ENCODE measurements at places on chromosomes 1 and 21.

GRCh38 chr1:35603941-35604340 is 30.8 kb downstream of the TFAP2E start:
- no peak for DNase-seq

DNA sequence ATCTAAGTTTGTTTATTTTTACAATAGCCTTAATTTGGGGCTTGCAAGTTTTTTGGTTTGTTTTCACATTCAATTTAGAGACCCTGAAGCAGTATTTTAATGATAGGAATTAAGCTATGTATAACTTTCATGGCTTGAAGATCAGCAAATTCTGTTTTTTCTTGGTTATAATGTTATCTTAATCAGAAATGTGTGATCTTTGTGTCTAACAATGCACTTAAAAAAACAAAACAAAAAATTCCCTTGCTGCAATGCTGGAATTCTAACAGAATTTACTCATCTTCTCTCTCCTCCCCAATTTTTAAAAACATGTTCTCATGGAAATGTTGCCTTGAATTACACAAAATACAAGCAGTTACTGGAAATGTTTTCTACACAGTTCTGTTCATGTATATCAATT is 113.1 kb downstream of the OLFML2B start:
- DNase-seq: no peak

GRCh38 chr1:119651641-119652040 is 3.6 kb upstream of the ZNF697 start:
- DNase-seq: no peak

DNA sequence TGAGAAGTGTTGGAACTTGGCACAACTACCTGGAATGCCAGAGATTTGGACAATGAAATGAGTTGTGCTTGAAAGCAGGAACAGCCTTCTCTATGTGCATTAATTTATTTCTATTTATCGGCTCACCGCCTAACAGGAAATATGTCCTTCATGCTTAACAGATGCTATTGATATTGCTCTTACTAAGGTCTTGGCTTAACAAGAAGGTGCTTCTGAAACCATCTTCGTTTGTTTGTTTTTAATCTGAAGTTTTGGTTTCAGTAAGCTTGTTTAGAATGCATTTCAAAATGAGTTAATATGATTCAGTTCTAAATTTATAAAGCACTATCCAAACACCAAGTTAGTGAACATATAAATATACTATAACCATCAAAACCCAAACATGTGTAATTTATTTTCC is 898.3 kb upstream of the B3GALT2 start:
- no peak for DNase-seq

GRCh38 chr21:33121715-33122475 is 52.0 kb downstream of the OLIG1 start:
- DNase-seq: no peak

- peak; percentile 92 for DNase-seq
These were observed 747 bp upstream of the ENAH start for GRCh38 chr1:225653463-225654276.

Measured in coronary artery (tissue), 2 donors.